ENCODE measurements at places on chromosomes 7 and 10.

- no peak for DNase-seq
Observed at GRCh38 chr10:114259824-114260223, 20.8 kb downstream of the VWA2 start.

- DNase-seq, result no peak
Observed at GRCh38 chr7:9657257-9657656, 1223.8 kb downstream of the NXPH1 start.

DNA sequence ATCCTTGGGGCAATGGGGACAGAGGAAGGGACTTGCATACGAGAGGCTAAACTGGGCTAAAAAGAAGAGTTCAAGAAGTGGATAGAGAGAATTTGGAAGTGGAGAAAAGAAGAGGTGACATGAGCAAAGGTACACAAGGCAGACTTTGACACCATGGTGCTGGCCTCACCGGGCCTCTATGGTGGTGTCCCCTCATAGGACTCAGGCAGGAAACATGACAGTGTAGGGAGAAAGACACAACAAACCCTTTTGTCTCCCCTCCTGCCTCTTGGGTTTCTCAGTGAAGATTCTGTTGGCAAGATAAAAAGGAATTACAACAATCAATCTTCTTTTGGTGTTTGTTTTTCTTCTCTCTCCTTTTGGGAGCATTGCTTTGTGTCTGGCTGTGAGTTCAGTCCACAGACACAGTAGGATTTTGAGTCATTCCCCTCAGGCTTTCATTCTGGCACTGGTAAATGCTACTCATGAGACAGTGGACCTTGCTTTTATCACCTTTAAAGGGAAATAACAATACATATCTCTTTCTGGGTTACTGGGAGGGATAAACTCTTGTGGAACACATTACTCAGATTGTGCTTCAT, 827.7 kb downstream of the TNS3 start:
- DNase-seq, result peak; percentile 22

GRCh38 chr7:3043544-3044371, at the start of gene CARD11:
Gene CARD11 (minus strand): TSS chr7:3043867. CDS start chr7:2958506, 85,361 bp downstream.
- no peak for DNase-seq

DNA sequence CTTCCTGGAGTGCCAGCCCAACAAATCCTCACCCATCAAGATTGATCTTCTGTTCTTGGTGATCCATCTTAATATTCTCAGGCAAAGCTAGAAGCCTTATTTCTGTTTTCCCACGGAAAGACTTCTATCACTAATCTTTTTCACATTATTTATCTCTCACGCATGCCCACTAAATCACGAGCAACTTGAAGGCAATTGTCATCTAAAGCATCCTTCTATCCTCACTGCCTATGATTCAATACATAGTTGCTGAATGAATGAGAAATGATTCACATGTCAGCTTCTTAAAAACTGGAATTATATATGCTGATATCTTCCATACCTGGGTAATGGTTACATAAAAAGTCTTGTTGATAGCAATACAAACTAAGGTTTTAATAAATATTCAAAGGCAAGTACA, 12.6 kb upstream of the COL1A2 start:
- no peak for DNase-seq

DNA sequence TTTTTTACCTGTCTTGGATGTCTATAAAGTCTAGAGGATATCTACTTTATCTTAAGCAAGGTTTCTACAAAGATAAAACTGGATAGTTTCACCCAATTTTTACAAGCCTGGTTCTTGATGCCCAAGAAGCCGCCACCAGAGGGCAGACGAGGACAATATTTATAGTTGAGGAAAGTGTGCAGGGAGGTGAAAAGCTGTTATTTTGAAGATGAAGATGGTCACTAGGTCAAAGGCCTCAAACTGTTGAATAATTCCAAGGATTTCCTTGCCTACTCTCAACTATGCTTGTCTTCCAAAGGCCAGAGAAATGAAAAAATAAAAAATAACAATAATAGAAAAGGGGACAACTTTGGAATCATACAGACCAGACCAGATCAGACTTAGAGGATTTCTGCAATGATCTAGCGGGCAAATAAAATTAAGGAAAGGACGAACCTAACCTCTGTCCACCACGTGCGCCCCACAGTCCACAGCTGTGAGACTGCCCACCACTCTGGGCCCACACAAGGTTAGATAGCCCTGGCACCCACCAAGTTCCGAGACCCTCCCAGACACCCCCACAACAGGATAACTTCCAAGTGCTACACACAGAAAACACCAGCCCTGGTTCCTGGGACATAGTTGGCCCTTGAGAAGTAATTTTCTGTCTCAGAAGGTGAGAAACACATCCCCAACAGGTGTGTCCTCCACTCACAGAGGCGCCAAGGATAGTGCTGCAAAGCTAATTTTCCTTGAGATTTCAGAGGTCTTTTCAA, 2.8 kb downstream of the PKD1L1 start:
- DNase-seq, result peak; percentile 78

- no peak for DNase-seq
Observed at GRCh38 chr10:86023931-86024280, 342.7 kb downstream of the GRID1 start.

- DNase-seq, result no peak
Observed at GRCh38 chr10:106815427-106816043, 349.0 kb downstream of the SORCS1 start.
